Aorta (tissue), 5 donors: ENCODE measurements at places on chromosomes 12 and 14. TPM values are rescaled to one million over a fixed set of nuclear protein-coding genes. Genes with fewer than 3 reads are reported as not detected.

DNA sequence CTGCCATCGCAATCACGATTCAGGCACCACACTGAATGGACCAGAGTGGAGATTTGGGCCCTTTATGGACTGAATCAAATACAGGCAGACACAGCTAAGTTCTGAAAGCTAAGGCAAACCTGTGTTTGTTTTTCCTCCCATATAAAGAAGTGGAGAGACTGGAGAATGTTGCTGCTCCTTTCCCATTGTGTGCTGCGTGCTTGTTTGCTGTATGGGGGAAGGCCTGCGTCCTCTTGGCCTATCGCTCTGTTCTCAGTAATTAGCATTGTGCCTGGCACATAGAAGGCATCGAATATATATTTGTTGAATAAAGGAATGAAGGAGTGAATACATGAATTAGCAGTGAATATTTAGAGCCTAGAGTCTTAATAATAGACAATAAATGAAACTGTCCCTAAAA is 12.4 kb downstream of the ST8SIA1 start:
- no peak for DNase-seq

- peak; percentile 47 for DNase-seq
These were observed 317.5 kb upstream of the RTL1 start for GRCh38 chr14:101220921-101221510.

GRCh38 chr12:46187023-46187422 is 81.8 kb downstream of the SLC38A1 start:
- no peak for DNase-seq

The DPY19L2 gene
- polyA plus RNA-seq, result 1.5 TPM

DNA sequence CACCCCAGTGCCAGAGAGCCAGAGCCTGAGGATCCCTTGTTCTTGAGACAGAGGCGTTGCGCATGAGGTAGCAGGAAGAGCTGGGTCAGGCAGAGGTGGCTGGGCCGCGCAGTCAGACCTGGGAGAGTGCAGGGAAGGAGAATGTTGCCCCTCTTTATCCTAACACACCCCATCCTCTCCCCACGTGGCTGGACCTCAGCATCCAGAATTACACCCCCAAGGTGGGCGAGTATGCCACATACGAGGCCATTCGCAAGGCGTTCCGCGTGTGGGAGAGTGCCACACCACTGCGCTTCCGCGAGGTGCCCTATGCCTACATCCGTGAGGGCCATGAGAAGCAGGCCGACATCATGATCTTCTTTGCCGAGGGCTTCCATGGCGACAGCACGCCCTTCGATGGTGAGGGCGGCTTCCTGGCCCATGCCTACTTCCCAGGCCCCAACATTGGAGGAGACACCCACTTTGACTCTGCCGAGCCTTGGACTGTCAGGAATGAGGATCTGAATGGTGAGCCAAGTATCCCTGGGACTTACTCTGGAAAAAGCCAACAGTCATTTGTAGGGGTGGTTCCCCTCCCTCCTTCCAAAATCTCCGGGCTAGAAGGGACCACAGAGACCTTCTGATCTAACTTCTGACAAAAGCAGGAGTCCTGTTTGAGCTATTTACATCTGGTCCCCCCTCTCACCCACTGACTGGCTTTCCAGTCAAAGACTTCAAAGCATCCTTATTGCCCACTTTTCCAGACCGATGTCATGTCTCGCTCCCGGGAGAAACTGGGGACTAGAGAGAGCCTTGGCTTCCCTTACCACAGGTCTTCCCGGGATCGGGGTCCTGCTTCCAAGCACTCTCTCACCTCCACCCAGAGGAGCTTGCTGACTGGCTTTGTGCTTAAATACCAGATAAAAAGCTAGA is 6.1 kb downstream of the MMP14 start:
- peak; percentile 65 for DNase-seq

The ADCY4 gene
- 0.25 TPM for polyA plus RNA-seq

DNA sequence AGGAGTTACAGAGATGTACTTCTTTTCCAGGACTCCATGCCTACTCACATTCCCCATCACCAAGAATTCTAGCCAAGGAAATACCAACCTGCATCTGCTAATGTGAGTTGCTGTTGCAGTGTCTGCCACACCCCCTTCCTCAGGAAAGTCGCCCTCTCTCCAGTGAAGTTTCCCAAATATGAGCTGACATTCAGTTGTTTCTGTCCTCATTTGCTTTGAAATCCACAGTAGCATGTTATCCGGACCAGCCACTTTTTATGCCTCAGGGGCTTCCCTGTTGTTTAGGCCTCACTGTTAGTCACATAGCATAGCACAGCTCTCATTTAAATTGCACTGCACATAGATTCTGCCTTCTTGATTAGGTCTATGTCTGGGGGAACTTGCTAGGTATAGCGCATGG is 212.4 kb downstream of the EGLN3 start:
- DNase-seq, result no peak

DNA sequence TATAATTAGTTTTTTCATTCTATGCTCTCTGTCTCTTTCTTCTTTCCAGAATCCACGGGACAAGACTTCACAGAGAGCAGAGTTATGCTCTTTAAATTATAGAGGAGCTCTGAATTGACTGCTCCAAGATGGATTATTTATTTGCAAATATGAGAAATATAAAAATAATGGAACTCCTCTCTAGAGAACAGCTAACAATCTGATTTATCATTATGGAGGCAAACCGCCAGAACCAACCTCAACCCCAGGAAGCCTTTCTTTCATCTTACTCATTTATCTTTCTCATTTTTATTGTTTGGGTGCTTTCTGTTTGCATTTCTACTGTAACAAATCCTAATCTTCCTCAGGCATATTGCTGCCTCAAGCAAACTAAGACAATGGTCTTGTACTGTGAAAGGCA is 216.5 kb downstream of the C12orf50 start:
- no peak for DNase-seq

DNA sequence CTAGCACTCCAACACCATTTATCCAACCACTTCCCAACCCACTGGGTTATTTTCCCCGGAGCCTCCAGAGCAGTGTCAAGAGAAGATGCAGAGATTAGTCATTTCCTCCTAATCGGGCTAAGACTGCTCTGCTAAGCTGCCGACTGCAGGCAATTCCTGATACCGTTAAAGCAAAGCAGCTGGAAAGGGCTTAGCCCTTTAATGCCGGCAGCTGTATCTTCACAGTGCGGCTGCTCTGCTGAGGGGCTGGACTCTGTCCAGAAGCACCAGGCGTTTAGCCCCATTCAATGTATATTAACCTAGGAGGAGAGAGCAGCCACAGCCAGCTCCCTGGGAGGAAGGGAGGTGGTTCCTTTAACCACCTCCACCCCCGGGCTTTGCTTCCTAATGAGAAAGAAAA is 11.1 kb downstream of the AQP6 start:
- no peak for DNase-seq

DNA sequence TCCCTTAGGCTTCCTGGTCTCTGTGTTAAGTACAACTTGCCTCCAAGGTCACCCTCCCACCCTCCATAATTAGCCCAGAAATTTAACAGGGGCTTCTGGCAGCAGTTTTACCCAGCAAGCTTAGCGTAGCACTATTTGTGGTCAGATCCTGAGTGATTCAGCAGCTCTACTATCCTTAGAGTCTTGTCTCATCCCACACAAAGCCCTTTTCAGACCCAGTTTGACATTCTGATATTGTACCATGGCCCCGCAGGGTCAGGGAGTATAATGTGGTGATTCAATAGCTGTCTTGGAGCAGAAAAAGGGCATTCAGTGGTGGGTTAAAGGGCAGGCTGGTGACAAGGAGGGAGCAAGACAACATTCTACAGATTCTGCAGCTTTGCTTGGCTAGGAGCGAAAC is 153.8 kb upstream of the DDHD1 start:
- DNase-seq, result no peak

DNA sequence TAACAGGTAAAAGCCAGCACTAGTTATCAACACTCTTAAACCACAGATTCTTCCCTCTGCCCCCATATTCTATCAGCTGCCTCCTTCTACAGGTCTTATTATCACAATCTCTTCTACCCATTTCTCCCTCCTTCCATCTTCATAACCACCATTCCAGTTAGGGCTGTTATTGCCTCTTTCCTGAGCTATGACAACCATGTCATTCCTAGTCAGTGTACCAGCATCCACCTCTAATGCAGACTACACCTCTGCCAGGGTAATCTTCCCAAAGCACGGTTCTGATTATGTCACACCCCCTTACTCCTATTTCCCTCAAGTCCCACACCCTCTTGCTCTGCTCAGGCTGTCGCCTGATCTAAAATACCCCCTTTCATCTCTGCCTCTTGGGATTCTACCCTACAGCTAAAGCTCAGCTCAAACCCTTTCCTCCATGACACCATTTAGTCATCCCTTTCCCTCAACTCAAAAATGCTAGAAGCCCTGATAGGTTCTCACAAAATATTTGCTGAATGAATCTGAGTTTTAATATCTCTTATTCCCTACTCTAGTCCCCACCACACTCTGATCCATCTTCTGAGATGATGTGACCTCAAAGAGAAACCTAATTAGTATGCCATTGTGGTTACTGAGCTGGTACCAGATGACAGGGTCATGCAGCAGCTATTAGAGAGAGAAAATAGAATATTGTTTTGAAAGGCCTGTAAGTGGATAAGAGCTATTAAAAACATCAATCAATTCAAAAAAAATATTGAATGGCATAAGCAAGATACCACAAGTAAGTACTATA is 11.7 kb downstream of the RACGAP1 start:
- DNase-seq, result no peak

The MUCL1 gene
- polyA plus RNA-seq, result not detected

The LRTM2 gene
- polyA plus RNA-seq, result not detected

- no peak for DNase-seq
These were observed 22.4 kb downstream of the PALS1 start for GRCh38 chr14:67263499-67264149.

The RD3L gene
- polyA plus RNA-seq, result not detected
